Stimulated activated CD8-positive, alpha-beta memory T cell treated with anti-CD3 and anti-CD28 coated beads, Interleukin-12 subunit alpha, Interleukin-12 subunit beta, amount 100 ng/mL, for 4 hours (primary cell): ENCODE measurements at places on chromosomes 7 and 10.

DNA sequence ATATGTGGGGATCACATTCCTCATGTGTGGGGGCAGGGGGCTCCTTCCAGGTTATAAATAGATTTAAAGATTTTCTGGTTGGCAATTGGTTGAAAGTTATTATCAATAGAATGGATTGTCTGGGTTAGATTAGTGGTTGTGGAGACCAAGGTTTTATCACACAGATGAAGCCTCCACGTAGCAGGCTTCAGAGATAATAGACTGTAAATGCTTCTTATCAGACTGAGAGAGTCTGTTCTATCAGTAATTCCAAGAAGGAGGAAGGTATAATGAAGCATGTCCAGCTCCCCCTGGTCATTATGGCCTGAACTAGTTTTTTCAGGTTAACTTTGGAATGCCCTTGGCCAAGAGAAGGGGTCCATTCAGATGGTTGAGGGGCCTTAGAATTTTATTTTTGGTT, 117.7 kb upstream of the FGFR2 start:
- no peak for DNase-seq

- no peak for DNase-seq
These were observed 27.2 kb upstream of the PLEKHA1 start for GRCh38 chr10:122347170-122347841.

DNA sequence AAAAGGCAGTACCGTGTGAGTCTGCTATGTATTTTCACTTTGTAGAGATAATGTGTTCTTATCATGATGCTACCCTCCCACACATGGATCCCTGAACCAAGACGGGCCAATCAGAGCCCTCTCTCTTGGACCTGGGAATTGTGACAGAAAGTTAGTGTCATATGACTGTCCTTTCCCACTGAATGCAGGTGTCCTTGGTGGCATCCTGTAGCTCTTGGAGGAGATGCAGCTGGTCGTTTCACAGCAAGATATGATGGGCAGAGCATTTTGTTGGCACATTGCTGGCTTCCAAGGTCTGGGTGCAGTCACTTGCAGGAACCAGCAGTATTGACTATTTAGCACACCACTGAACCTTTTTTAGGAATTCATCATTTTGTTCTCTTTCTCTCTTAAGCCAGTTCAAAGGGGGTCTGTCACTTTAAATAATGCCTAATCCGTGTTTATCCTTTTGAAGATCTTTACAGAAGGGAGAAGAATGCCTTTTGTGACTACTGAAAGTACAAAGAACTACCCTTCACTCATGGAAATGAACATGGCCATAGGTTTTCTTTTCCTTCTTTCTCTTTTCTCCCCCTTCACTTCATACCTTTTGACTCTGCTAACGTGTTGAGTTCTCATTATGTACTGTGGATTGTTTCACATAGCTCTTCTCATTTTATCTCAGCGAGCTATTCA, 125.1 kb downstream of the PLXDC2 start:
- DNase-seq: no peak

- DNase-seq: no peak
These were observed 83.5 kb downstream of the MICU1 start for GRCh38 chr10:72542396-72542815.

GRCh38 chr10:79129361-79129997, 60.7 kb downstream of the ZMIZ1 start:
- no peak for DNase-seq

DNA sequence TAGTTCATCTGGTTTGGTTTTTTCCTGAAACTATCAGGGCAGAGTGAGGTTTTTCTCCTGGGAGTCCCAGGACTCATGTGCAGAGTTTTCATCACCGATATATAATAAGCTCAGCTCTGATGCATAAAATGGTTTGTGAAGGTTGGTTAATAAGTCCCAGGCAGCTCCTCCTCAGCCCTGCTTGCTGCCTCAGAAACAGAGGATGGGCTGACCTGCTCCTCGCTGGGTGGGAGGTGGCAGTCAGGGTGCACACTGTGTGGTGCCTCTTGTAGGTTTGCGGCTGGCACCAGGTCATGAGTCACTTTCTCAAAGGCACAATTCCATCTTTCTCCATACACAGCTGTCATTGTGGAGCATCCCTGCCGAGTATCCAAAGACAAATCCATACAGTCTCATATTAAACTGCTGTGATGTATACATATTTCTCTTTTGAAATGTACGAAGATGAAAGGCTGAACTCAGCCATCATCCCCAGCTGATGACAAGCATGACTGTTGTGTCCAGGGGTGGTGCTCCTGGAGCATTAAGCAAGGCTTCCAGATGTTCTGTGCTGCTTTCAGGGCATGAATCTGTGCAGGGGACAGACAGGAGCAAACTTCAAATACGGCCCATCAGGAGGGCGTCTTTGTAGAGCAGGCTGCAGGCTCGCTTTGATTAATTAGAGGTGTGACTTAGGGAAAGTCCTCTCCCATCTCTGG, 125.7 kb upstream of the NPS start:
- no peak for DNase-seq

DNA sequence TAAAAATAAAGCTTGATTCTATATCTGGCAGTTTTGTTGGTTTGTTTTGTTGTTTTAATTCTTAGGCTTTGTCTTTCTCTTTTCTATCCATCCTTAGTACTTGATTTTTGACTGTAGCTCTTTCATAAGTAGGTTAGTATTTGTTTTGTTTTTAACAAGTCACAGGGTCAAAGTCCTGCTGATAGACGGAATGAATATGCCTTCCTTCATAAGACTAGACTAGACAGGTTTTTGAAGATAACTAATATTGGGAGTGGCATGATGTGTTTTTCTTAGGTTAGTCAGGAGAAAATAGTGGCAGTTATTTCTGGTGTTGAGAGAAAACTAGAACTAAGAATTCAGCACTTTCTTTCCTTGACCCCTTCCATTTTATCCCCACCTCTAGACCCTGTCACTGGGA, 50.4 kb downstream of the CASD1 start:
- no peak for DNase-seq

- DNase-seq: no peak
These were observed 251.0 kb downstream of the GPR158 start for GRCh38 chr10:25425776-25426175.

DNA sequence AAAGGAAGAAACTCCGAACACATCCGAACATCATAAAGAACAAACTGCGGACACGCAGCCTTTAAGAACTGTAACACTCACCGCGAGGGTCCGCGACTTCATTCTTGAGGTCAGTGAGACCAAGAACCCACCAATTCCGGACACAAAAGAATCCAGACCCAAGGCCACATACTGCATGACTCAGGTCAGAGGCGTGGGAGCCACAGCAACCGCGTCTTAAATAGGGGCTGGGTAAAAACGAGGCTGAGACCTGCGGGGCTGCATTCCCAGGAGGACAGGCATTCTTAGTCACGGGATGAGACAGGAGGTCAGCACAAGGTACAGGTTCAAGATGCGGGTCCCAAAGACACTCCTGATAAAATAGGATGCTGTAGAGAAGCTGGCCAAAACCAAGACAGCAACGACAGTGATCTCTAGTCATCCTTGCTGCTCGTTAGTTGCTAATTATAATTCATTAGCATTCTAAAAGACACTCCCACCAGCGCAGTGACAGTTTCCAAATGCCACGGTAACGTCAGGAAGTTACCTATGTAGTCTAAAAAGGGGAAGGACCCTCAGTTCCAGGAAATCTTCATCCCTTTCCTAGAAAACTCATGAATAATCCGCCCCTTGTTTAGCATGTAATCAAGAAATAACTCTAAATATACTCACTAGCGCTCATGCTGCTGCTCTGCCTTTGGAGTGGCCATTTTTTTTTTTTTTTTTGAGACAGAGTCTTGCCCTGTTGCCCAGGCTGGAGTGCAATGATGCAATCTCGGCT, 19.3 kb downstream of the AP5Z1 start:
- DNase-seq: no peak

DNA sequence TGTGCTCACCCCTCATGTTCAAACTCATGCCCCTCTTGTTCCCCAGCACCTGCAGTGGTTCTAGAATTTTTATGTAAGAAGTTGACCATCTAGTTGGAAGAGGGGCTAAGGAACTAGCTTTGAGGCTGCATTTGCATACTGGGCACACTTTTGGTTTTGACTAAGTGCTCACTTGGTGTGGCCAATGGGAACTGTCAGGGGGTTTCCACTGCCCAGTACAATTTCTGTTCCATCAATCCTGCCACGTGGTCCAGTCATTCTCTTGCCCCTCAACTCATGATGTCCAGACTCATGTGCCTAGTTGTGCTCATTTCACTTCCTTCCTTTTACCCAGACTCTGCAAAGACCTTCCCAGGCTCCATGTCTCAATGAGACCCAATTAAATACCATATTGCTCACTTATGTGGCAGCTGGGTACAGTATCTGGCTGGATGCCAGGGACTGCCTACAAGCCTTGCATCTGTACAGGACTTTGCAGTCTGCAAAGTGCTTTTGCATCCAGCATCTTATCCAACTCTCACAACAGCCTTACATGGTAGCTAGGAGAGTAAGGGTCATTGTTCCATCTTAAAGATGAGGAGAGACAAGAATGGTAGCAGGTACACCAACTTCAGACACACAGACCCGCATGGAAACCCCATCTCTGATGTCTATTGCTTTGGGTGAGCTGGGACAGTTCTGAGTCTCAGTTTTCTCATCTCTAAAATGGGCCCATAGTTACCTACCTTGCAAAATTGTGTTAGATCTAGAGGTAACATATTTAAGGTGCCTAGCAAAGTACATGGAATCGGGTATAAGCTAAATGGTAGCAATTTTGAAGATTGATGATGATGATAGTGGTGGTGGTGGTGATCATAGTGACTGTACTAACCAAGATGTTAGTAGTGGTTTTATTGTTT, 30.1 kb upstream of the KCNMA1 start:
- no peak for DNase-seq

- DNase-seq: no peak
These were observed 59.2 kb upstream of the GLCCI1 start for GRCh38 chr7:7909376-7909775.

DNA sequence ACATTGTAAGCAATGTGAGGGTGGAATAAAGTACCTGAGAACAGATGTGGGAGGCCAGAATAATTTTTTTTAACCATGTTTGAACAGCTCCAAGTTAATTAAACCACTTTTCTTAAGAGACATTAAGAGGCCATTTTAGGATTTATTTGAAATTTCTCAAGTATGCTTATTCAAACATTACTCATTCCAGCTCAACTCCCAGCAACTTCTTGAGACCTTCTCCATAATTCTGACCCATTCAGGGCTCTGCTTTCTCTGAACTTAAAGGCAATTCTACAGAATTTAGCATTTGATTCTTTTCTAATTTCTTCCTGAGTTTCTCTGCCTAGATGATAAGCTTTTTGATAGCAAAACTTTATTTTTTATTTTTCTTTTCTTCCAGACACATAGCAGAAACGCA, 314.5 kb downstream of the CAMK1D start:
- DNase-seq: no peak

DNA sequence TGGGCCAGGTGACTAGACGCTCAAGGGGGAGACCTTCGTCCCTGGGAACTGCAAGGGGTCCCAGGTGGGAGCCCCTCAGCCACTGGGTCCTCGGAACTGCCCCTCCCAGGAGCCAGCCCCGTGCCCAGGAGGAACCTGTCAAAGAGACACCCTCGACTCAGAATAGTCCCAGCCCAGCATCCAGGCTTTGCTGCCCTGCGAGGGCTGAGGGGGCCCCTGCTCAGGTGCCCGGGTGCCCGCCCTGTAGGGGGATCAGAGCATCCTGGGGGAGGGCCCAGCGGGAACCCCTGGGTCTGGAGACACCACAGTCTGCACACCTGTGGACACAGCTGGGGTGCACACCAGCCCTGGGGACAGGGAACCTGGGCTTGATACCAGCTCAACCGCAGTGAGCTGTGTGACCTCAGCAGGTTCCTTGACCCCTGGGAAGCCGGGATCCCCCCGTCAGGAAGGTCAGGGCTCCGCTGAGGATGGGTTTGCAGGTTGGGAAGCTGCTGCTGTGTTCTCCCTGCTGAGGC, 407 bp downstream of the ELN start:
- DNase-seq: no peak

- DNase-seq: no peak
These were observed 261.4 kb downstream of the SNX13 start for GRCh38 chr7:17678896-17679295.

DNA sequence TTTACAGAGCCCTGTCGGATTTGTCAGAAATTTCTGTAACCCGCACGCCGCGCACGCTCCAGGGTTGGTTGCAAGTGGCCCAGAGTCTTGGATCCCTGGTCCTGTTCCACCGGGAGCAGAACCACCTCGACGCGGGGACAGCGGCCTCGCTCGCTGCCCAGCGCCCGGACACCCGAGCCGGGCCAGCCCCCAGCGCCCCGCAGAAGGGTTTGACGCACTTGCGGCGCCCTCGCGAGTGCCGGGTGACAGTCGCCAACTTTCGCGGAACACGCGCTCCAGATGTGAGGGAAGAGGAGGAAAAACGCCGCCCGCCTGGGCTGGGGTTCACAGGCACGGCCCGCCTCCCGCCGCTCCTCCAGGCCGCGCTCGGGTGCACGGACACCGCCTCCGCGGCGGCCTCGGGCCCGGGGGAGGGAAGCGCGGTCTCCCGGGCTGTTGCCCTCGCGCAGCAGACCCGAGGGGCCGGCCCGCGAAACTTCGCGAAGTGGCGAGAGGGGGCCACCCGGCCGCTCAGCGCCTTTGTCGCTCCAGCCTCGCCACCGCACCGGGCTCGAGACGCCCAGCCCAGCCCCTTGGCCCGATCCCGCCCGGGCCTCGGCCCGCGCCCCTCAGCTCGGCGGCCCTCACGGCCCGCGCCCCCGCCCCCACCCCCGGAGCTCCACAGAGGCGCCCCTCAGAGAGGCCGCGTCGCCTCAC, 514 bp downstream of the RNF216 start:
- no peak for DNase-seq

- DNase-seq: no peak
These were observed 280.4 kb downstream of the CELF2 start for GRCh38 chr10:11298116-11298515.

DNA sequence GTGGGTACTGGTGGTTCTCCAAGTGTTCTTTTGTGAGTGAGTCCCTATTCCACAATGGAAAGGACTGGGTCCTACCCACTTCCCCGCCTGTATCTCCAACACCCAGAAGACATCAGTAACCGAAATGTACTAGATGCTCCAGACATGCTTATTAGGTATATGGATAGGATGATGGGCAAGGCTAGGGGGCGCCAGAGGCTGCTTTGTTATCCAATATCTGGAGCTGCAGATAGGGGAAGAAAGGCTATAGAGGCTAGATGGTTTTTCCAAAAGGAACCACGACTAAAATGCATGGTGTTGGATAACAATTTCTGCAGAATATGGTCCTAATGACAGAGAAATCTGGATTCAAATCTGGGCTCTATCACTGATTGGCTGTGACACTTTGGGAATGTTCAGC, 56.2 kb upstream of the TM9SF3 start:
- peak; percentile 30 for DNase-seq

GRCh38 chr7:107711301-107711700, 32.6 kb upstream of the CBLL1 start:
- no peak for DNase-seq

GRCh38 chr7:111528331-111528730, 34.0 kb downstream of the IMMP2L start:
- DNase-seq: no peak

- no peak for DNase-seq
These were observed 100.3 kb upstream of the BTBD16 start for GRCh38 chr10:122170802-122171201.

GRCh38 chr7:13449460-13449859, 540.0 kb downstream of the ETV1 start:
- no peak for DNase-seq
